ENCODE measurements at places on chromosomes 3 and 15.

- DNase-seq, result peak; percentile 87
These were observed 19.6 kb upstream of the TASOR start for GRCh38 chr3:56702490-56703315.

- peak; percentile 40 for DNase-seq
These were observed 161.8 kb upstream of the CBLB start for GRCh38 chr3:106030627-106030963.

GRCh38 chr3:95319921-95320494, 1257.1 kb downstream of the NSUN3 start:
- DNase-seq, result peak; percentile 44

DNA sequence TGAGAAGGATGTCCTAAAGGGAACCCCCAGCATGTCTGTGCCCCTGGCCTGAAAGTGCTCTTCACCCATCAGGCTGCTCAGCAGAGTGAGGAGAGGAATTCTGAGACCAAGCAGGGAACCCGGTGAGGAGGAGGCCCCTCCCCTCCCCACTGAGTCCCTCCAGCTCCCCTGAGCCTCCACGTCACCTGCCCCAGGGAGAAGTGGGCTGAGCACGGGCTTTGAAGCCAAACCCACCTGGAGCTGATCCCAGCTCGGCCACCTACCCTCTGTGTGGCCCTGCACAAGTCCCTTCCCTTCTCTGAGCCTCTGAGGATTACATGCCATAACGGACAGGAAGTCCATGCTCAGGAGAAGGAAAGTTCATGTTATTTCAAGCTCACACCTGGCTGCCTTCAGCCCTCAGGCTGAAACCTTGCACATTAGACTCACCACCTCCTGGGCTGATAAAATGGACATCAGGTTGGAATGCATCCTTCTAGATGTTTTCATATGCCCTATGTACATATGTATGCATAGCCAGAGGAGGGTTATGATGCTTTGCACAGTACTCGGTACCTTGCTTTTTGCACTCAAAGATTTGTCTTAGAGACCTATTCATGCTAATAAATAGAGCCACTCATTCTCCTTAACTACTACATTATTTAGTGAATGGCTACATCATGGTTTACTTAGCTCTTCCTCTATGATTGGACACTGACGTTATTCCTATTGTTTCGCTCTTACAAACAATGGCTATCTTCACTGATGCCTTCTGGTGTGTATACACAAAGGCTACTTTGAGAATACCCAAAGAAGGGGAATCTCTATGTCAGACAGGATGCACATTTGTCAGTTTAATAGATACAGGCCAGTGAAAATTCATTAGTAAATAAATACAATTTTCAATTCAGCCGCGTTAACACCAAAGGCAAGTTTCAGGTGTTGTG, 31.6 kb upstream of the GATA2 start:
- DNase-seq, result peak; percentile 5

GRCh38 chr3:43949594-43949993, 258.9 kb downstream of the ABHD5 start:
- no peak for DNase-seq

GRCh38 chr15:91407269-91407889, 307.3 kb downstream of the SV2B start:
- no peak for DNase-seq

- peak; percentile 81 for DNase-seq
These were observed 56.8 kb downstream of the GPR171 start for GRCh38 chr3:151146071-151146730.

GRCh38 chr3:133756716-133757694, 10.8 kb downstream of the TF start:
- DNase-seq, result no peak

DNA sequence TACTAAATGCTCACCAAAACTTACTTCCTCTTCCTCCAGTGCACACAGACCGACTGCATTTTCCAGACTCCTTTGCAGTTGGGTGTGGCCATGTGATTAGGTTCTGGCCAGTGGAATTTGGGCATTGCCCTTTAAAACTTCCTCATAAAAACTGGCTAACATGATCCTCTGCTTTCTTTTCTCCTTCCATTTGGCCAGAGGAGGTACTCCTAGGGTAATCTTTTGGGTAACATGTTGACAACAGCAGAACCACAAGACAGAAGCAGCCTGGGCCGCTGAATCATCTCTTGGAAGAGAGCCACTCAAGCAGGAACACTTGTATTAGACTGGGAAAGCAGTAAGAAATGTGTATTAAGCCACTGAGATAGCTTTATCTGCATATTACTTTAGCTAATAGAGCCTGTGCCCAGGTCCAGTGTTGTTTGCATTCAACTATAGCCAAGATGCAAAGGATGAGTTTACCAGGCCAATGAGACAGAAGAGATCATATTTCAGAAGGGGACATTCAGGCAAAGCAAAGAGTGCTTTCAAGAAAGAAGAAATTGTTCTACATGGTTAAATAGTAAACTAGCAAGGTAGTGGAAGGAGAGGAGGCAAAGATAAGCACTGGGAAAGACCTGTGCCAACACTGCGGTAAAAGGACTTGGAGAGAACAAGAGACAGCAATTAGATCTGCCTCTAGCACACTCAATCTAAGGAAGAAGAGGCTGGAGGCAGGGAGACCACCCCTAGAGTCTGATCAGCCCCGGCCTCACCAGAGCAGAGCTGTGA, 79.8 kb downstream of the PLCH1 start:
- DNase-seq, result peak; percentile 87

- no peak for DNase-seq
These were observed 234.5 kb upstream of the GOLGA6L4 start for GRCh38 chr15:84001037-84001436.

GRCh38 chr15:45363801-45364200, 14.5 kb downstream of the GATM start:
- no peak for DNase-seq
